HEK293T (cell line): ENCODE measurements at places on chromosomes 1 and 21.

GRCh38 chr1:62281922-62282555, 37.2 kb downstream of the KANK4 start:
- no peak for DNase-seq

GRCh38 chr1:210241121-210241520, 8.5 kb downstream of the SERTAD4 start:
- DNase-seq, result no peak

GRCh38 chr1:42679364-42679983, 2.7 kb upstream of the YBX1 start:
- DNase-seq, result no peak

DNA sequence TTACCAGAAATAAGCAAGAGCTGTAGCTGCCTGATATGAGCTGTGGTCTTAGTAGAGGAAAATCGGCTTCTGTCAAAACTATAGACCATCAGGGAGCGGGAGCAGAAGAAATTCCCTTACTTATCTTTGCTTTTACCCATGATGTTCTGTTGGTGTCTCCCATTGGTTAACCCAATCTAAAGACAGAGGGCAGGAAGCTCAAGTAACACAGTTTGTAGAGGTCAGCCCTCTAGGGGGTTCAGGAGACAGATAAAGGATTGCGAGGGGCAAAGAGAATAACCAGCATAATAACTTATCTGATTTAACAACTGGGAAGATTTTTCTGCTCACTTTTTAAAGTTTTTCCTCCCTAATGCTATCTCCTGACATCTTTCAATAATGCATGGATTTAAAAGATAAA, 142.4 kb downstream of the NTMT2 start:
- DNase-seq, result no peak

DNA sequence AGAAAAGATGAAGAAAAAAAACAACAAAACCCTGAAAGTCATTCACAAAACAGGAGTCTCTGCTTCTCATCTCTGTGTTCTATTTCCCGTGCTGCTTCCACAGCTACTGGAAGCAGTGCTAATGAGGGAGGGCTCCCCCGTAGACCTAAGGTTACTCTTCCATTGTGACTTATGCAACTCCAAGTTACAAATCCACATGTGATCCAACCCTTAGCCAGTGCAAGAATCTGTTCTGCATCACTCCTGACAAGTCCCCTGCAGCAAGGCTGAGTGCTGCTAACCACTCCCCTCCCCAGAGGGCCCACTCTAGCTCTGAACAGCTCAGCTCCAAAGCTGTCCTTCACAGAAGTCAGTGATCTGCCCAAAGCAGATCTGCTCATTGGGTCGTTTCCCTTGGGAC, 10.3 kb downstream of the DNALI1 start:
- DNase-seq, result no peak

GRCh38 chr1:185281245-185281644, 35.8 kb downstream of the IVNS1ABP start:
- no peak for DNase-seq

DNA sequence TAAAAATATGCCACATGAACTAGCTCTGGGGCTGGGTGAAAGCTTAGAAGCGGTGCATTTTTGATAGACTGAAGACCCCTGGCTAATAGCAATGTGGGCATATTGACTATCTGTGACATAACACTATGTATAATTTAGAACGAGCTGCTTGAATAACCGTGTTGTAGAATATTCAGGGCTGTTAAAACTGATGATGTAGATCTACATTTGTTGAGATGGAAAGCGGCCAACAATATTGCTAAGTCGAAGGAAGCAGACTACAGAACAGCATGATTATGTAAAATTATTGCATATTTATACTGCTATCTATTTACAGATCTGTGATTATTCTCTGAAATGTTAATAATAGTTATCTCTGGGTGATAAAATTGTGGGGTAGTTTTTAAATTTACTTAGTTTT, 41.1 kb upstream of the BCL10 start:
- DNase-seq, result no peak

DNA sequence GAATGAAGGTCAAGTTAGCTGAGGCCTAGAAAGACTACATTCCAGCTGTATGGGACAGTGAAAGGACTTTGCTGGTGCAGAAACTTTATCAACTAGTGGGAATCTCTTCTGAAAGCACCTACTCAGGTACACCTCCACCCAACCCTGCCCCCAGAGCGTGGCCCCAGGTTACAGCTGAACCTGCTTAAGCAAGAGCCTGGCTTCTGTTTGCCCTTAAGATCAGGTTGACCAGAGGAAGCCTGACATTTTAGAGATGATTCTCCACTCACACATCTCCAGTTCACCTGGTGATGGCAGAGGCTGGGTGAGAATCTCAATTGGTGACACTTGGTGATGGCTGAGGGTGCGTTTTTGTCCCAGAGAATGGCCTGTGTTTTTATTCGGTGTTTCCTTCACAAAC, 24.0 kb downstream of the ELAPOR1 start:
- no peak for DNase-seq

DNA sequence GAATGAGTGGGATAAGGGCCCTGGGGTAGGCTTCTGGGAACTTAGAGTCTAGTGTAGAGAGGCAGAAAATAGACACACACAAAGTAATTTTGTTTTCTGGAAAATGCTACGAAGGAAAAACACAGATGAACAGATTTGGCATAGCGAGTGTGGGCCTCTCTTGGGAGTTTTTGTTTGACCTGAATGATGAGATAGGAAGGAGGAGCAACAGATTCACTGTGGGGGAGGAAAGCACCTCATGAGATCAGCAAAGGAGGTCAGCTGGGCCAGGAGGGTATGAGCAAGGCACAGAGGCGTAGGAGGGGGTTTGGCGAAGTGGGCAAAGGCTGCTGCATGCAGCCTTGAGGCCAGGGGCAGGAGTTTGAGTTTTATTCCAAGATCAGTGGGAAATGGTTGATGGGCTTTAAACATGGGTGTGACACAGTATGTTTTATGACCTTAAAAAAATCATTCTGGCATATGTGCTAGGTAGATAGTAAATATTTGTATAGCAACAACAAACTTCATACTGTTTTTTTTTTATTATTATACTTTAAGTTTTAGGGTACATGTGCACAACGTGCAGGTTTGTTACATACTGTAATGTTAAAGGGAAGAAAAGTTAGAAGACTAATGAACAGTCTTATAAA, 57.9 kb downstream of the FGGY start:
- DNase-seq, result no peak

DNA sequence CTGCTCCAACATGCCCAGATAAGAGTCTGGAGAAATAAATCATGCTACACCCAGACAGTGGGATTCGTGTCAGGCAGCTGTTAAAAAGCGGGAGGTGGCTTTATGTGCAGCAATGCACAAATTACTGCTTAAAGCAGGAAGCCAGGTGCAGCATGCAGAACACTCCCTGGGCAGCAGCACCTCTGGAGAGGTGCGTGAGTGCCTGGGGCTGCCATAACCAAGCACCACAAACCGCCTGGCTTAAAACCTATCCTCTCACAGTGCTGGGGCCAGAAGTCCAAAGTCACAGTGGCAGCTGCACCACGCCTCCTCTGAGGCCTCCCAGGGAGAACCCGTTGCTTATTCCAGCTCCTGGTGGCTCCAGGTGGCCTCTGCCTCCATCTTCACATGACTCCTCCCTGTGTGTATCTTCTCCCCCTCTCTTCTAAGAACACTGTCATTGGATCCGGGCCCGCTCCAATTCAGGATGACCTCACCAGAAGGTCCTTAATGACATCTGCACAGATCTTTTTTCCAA, 115.6 kb downstream of the SIK1 start:
- DNase-seq, result no peak

- no peak for DNase-seq
Measured at GRCh38 chr1:208239473-208240381, 4.5 kb downstream of the PLXNA2 start.
